Ascending aorta (tissue), 2 donors: ENCODE measurements at places on chromosomes 3 and 15. TPM values are rescaled to one million over a fixed set of nuclear protein-coding genes. Genes with fewer than 3 reads are reported as not detected.

DNA sequence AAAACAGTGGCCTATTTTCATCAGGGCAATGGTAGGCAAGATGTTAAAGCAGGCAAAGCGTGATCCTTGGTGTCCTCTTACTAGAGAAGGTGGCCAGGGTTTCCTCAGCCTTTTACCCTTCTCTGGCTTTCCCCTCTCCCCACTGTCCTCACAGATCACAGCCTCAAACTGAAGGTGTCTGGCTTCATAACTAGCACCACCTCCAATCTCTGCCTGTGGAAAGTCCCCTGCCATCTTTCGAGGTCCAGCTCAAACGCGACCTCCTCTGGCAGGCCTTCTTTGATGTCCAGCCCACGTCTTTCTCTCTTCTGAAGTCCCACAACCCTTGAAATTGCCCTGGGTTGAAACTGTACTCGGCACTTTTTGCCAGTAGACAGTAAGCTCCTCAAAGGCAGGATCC lies 35.9 kb downstream of the CYP19A1 start:
- no peak overlapping the region for H3K27ac ChIP-seq
- H3K36me3 ChIP-seq: no peaks in the 10 kb centered on the region
- no peaks in the 10 kb centered on the region for H3K4me1 ChIP-seq
- DNase-seq: no peak
- no peaks in the 10 kb centered on the region for H3K27me3 ChIP-seq

- no peaks in the 10 kb centered on the region for H3K4me1 ChIP-seq
- no peaks in the 10 kb centered on the region for H3K36me3 ChIP-seq
- no peak overlapping the region for H3K4me3 ChIP-seq
- H3K27me3 ChIP-seq: no peaks in the 10 kb centered on the region
These were observed 159.5 kb downstream of the SQOR start for GRCh38 chr15:45794304-45794703.

- H3K4me1 ChIP-seq: peaks cover 4% of the 10 kb centered on the region
- no peaks in the 10 kb centered on the region for H3K36me3 ChIP-seq
- H3K4me3 ChIP-seq: peak overlapping the region; percentile 35
- no peak for DNase-seq
These were observed 58.7 kb upstream of the ACAN start for GRCh38 chr15:88744548-88745020.

DNA sequence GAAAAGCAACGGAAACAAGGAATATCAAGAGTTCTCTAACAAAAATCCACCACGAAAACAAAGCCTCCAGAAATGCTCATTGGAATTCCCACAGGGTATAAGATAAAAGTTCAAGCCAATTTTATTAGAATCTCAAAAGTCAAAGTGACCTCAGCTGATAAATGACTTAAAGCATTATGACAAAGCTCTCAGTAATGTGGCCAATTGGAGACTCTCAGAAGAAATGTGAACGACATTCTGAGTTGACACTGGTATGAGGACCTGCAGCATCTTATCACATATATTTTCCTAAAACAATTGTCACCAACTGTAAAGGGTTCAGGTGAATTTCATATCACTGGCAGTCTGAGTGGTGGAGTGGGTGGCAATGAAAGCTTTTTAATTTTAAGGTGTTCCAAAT lies 199.1 kb downstream of the FOXP1 start:
- H3K4me3 ChIP-seq: no peak overlapping the region
- peaks cover 17% of the 10 kb centered on the region for H3K4me1 ChIP-seq
- DNase-seq: no peak
- no peaks in the 10 kb centered on the region for H3K36me3 ChIP-seq

- H3K27me3 ChIP-seq: no peaks in the 10 kb centered on the region
- no peak overlapping the region for H3K4me3 ChIP-seq
- H3K4me1 ChIP-seq: no peaks in the 10 kb centered on the region
- H3K27ac ChIP-seq: no peak overlapping the region
- DNase-seq: no peak
These were observed 15.5 kb upstream of the GATM start for GRCh38 chr15:45393851-45394250.

DNA sequence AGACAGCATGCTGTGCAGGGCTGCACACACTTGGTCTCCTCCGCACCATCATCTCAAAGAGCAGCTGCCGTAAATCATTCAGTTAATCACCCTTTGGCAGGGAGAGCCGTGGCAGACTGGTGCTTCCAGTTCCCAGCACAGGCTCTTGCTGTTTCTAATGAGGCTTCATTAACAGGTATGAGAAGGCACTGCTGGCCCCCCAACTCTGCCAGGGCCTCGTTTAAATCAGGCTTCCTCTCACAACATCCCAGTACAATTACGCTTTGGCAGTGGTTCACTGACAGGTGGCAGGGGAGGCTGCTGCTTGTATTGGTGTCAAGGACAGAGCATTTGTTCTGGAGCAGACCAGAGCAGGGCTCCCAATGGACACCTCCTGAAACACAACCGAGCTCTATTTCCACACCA lies 77.1 kb downstream of the BFSP2 start:
- H3K4me1 ChIP-seq: no peaks in the 10 kb centered on the region
- H3K27ac ChIP-seq: no peak overlapping the region
- no peak for DNase-seq
- H3K36me3 ChIP-seq: no peaks in the 10 kb centered on the region
- H3K4me3 ChIP-seq: no peak overlapping the region

- H3K4me3 ChIP-seq: no peak overlapping the region
- H3K4me1 ChIP-seq: peaks cover 39% of the 10 kb centered on the region
- H3K27ac ChIP-seq: peak overlapping the region; percentile 99
These were observed 5.8 kb upstream of the PLOD2 start for GRCh38 chr3:146166826-146167225.

DNA sequence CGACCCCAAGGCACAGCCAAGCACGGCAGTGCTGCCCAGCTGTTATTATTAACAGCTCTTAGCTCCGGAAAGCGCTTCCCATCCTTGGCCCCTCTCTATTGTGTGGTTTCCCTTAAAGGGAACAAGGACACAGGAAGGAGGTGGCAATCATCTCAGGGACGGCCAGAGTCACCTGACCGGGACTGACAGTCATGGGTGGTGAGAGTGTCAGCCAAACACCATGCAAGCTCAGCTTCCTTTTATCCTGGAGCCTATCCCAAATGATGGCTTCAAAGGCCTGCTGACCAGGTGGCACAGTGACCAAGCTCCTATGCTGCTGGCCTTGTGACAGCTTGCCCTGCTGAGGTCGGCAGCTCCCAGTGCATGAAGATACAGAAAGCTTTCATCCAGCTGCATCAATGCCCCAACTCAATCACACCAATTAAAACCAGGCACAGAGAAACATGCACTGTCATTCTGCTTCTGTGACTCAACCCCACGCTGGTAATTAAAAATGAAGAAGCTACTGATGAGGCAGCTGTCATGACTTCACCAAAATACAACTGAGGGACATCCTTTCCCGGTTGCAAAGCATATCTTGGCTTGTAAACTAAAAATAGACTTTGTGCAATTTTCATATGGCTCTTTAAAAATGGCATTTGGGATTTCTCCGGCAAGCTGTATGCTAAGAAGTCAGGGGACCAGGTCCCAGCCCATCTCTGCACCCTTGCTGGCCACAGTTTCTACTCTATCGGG lies 34.0 kb downstream of the PCSK6 start:
- H3K36me3 ChIP-seq: no peaks in the 10 kb centered on the region
- no peak overlapping the region for H3K27ac ChIP-seq
- DNase-seq: no peak

- H3K27me3 ChIP-seq: no peaks in the 10 kb centered on the region
- H3K4me3 ChIP-seq: no peak overlapping the region
- H3K27ac ChIP-seq: no peak overlapping the region
- H3K4me1 ChIP-seq: no peaks in the 10 kb centered on the region
- DNase-seq: no peak
These were observed 50.4 kb downstream of the COL6A5 start for GRCh38 chr3:130395916-130396315.

- H3K36me3 ChIP-seq: no peaks in the 10 kb centered on the region
- no peak overlapping the region for H3K4me3 ChIP-seq
- H3K4me1 ChIP-seq: no peaks in the 10 kb centered on the region
- H3K27ac ChIP-seq: no peak overlapping the region
- H3K27me3 ChIP-seq: no peaks in the 10 kb centered on the region
- no peak for DNase-seq
These were observed 35.6 kb upstream of the MUC4 start for GRCh38 chr3:195847055-195847950.

GRCh38 chr3:170044795-170045244 lies 7.0 kb downstream of the GPR160 start:
- H3K4me3 ChIP-seq: no peak overlapping the region
- no peak overlapping the region for H3K27ac ChIP-seq
- no peaks in the 10 kb centered on the region for H3K4me1 ChIP-seq
- H3K27me3 ChIP-seq: no peaks in the 10 kb centered on the region
- no peaks in the 10 kb centered on the region for H3K36me3 ChIP-seq

- no peak for DNase-seq
- H3K27ac ChIP-seq: no peak overlapping the region
- H3K4me1 ChIP-seq: no peaks in the 10 kb centered on the region
- H3K36me3 ChIP-seq: no peaks in the 10 kb centered on the region
- H3K4me3 ChIP-seq: no peak overlapping the region
These were observed 647.4 kb downstream of the FHIT start for GRCh38 chr3:60603860-60604259.

DNA sequence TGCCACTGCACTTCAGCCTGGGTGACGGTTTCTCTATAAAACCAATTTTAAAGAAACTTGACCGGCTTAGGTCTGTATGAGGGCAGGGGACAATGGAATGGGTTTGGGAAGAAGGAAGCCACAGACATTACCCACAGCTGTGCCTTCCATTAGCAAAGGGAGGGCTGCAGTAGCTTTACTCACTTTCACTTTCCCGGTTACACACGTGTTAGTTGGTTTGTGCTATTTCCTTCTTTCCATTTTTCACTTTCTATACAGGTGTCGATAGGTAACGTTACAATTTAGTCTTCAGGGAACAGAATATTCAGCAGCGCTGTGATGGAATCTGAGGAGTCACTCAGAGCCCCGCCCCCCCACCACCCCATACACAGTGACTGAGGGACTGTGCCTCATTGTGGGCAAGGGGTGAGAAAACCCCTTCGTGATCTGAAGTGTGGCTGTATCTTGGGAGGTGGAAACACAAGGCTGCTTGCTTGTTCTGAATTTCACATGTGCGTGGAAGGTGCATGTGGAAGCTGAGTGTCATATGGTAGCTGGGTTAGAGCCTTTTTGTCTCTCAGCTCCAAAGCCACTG lies 44.8 kb upstream of the RPL32 start:
- no peaks in the 10 kb centered on the region for H3K27me3 ChIP-seq
- H3K27ac ChIP-seq: no peak overlapping the region
- peaks cover 7% of the 10 kb centered on the region for H3K4me1 ChIP-seq
- H3K4me3 ChIP-seq: no peak overlapping the region
- no peak for DNase-seq
- no peaks in the 10 kb centered on the region for H3K36me3 ChIP-seq

The SPINT1 gene
- total RNA-seq: 1.5 TPM

The SPTSSB gene
- total RNA-seq: not detected

The DPH3 gene
- total RNA-seq: 5.5 TPM

The C3orf22 gene
- not detected for total RNA-seq

The P3H2 gene
- total RNA-seq: 15.6 TPM

The UQCC5 gene
- total RNA-seq: not detected

The ACOX2 gene
- total RNA-seq: 32.6 TPM

The SNURF gene
- total RNA-seq: not detected

The LSAMP gene
- 0.11 TPM for total RNA-seq
